CD8-positive, alpha-beta T cell (primary cell): ENCODE measurements at places on chromosomes 7 and 10. TPM values are rescaled to one million over a fixed set of nuclear protein-coding genes. Genes with fewer than 3 reads are reported as not detected.
A peak's percentile ranks its signal among the peaks of the same experiment; 100 is the strongest.

Gene SPDYE5
- total RNA-seq, result not detected

- no peak for DNase-seq
Measured at GRCh38 chr10:129879655-129880054, 84.4 kb downstream of the EBF3 start.

GRCh38 chr10:53314876-53315275 lies 542.3 kb upstream of the MBL2 start:
- no peak for DNase-seq

Gene MOGAT3
- total RNA-seq, result not detected

Gene PSPH
- total RNA-seq, result 1.1 TPM

Gene TMEM270
- not detected for total RNA-seq

Gene OR6V1
- total RNA-seq, result not detected

DNA sequence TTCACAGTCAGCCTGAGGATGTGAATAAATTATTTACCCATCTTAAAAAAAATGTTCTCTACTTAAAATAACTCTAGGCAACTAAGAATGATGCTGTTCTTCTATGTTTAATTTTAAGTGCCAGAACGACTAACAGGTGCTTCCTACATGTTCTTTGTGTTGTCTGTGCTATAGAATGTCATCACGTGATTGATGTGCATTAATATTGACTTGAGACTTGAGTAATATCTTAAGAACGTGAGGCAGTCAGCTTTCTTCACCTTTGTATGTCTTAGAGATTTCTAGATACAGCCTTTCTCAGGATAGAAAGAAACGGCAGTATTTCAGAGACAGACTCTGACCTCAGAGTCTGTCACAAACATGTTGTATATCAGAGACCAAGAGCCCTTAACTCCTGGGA lies 274.6 kb downstream of the KCND2 start:
- DNase-seq, result no peak

GRCh38 chr10:110209454-110209925 lies 2.1 kb downstream of the MXI1 start:
- peak; percentile 81 for DNase-seq

- DNase-seq, result no peak
Measured at GRCh38 chr7:31788445-31788844, 101.4 kb downstream of the PPP1R17 start.

GRCh38 chr7:102849538-102849937 lies 63.3 kb upstream of the LRRC17 start:
- DNase-seq, result no peak

DNA sequence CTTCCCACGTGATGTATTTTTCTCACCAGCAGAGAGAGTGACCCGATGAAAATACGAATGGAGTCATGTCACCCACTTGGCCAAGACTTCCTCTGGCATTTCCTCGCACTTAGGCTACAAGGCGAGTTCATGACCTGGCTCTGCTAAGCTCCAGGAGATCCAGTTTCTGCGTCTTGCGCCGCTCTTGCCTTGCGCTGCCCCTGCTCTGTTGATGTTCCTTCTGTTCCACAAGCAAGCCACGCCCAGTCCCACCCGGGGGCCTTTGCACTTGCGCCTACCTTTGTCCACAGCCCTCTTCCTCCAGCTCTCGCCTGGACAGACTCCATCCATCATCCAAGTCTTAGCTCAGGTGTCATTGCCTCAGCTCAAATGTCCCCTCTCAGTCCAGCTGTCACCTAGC lies 116.3 kb upstream of the SHH start:
- DNase-seq, result no peak

GRCh38 chr7:3943779-3944520 lies 642.9 kb downstream of the SDK1 start:
- no peak for DNase-seq

Gene AMPH
- not detected for total RNA-seq

Gene RPEL1
- total RNA-seq, result not detected

Gene KAZALD1
- total RNA-seq, result not detected

DNA sequence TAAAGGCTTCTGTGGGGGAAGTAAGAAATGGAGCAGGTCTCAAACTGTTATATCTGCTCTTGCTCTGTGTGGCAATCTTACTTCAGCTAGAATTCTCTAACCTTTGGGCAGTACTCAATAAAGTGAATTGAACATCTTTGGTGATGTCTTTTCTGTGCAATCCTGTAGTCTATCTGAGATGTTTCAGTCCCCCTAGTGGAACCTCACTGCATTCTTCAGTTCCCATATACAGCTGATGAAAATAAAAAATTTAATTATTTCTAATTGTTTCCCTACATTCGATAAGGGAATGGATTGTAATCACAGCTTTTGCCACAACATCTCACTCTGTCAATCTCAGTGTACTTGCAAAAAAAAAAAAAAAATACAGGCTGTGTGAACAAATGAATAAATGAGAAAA lies 522.6 kb downstream of the DNAJB9 start:
- no peak for DNase-seq

DNA sequence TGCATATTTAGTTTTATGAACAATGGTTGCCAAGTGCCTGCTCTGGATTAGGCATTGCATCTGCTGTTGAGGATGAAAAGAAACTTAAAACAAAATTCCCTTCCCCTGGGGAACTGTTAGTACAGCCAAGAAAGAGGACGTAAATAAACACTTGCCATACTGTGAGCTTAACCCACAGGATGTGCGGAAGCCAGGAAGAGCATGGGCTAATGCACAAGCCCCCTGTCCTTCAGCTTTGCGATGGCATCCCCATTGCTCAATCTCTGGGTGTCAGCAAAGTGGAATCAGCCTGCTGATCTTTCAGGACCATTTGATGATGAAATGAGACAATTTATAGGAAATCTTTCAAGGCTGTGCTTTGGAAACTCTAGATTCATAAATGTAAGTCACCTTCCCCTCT lies 399.9 kb upstream of the IGFBP3 start:
- no peak for DNase-seq

Gene GPR26
- total RNA-seq, result not detected

Gene MRC1
- not detected for total RNA-seq

Gene AUTS2
- total RNA-seq, result 55.6 TPM

DNA sequence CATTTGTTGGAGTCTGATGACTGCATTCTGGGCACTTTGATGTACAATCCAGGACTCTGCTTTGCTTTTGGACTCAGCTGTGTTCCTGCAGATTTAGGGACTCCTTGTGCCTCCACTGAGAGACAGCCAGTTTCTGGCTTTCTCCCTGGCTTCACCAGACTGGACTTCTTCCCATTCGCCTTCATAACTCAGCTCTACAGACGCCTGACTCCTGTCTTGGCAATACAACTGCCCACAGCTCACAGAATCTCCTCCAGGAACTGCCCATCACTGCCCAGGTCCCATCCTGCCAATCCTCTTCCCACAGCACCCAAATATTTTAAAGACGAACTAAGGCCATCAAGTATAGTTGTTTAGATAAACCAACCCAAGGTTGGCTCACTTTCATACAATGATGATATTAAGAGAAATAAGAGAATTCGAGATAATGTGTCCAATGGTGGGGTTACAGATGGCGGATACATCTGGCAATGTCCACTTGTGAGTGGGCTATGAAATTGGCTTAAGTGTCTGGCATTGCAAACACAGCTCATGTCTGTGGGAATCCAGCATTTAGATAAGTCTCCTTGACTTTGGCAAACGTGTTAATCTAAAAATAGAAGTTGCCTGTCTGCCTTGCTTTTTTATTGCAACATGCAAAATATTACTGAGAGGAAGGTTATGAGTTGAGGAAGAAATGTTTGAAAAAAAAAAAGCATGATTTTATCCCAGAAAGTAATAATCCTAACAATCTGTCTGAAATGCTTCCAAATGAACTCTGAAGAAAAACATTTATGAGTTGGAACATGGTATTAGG lies 95.1 kb downstream of the ITGA8 start:
- DNase-seq, result no peak

- no peak for DNase-seq
Measured at GRCh38 chr10:88409236-88409635, 173.9 kb downstream of the RNLS start.

GRCh38 chr10:103193820-103194529 lies 903 bp upstream of the NT5C2 start:
- DNase-seq, result no peak

Gene LRRD1
- not detected for total RNA-seq

Gene ZNF786
- 4.7 TPM for total RNA-seq

DNA sequence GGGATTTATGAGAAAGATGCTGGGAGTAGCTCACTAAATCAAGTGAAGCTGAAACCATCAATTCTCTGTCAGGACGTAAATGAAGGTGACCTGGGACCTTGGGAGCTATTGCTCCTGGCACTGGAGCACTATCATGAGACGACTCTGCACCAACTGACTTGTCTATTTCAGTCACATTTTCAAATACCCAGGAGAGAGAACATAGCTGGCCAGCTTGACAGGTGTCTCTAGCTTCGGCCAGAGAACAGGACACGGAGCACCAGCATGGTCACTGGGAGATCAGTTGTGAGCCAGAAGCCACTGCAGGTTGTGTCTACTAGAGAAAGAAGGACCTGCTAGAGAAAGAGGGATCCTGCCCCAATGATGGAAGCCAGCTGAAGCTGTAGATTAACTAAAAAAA lies 17.4 kb upstream of the ATOH7 start:
- no peak for DNase-seq

GRCh38 chr7:149489391-149490024 lies 8.1 kb downstream of the ZNF746 start:
- DNase-seq, result no peak

DNA sequence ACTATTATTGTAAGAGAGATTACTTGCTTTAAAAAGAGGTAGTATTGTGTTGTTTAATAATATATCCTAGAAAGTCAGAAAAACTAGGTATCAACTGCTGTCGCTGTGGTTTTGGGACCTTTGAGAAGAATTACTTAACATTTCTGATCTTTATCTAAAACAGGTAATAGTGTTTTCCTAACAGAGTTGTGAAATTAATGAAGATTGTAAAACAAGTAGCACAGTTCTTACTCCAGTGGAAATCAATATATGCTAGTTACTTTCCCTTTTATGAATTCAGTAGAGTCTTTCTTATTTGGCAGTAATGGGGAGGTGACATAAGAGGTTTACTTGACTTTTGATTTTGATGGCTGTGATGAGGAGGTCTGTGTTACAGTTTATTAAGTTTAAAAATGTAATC lies 58.1 kb downstream of the KIF20B start:
- no peak for DNase-seq
